ENCODE measurements at places on chromosomes 5 and 9.

GRCh38 chr9:4547016-4547415 lies 56.7 kb downstream of the SLC1A1 start:
- DNase-seq = no peak

- no peak for DNase-seq
Observed at GRCh38 chr5:100542086-100542485, 6.9 kb downstream of the FAM174A start.

GRCh38 chr5:116237917-116238500 lies 153.2 kb downstream of the COMMD10 start:
- no peak for DNase-seq

GRCh38 chr5:98069876-98070512 lies 703.5 kb upstream of the RGMB start:
- peak; percentile 11 for DNase-seq

DNA sequence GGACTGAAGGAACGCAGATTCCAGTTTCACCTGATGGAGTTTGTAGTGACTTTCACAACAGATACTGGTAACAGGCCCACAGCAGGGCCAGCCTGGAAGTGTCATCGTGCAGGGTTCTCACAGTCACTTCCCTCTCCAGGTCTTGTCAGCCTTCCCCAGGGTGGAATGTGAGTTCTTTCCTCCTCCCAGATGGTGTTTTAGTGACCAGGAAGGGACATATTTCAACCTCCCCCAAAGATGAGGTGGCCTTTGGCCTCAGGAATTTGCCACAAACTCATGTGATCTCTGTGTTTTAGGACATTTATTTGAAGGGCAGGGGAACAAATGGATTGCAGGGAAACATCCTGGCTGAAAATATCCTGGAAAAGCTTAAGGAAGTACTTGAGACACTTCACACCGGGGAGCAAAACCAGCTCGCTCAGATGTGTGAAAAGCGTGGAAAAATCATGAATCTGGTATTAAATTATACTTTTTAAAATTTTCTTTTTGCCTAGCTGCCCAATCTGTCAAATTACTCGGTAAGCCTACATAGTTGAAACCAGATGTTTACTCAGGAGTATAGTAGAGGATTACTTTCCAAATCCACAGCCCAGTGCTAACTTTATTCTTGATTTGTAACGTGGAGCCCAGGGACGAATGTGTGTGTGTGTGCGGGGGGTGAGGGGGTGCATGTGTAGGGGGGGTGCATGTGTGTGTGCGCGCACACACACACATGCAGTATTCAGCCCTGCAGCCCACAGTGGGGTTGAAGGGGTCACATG lies 66.8 kb downstream of the PTPDC1 start:
- DNase-seq = no peak

GRCh38 chr9:111094433-111094924 lies 56.2 kb upstream of the LPAR1 start:
- DNase-seq = no peak

DNA sequence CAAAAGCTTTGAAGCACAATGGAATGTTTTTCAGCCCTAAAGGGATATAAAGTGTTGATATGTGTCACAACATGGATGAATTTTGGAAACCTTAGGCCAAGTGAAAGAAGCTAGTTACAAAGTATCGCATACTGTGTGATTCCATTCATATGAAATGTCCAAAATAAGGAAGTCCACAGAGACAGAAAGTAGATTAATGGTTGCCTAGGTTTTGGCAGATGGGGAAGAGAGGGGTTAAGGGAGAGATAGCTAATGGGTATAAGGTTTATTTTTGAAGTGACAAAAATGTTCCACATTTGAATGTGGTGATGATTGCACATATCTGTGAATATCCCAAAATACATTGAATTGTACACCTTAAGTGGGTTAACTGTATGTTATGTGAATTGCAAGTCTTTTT lies 57.5 kb upstream of the MCCC2 start:
- no peak for DNase-seq

DNA sequence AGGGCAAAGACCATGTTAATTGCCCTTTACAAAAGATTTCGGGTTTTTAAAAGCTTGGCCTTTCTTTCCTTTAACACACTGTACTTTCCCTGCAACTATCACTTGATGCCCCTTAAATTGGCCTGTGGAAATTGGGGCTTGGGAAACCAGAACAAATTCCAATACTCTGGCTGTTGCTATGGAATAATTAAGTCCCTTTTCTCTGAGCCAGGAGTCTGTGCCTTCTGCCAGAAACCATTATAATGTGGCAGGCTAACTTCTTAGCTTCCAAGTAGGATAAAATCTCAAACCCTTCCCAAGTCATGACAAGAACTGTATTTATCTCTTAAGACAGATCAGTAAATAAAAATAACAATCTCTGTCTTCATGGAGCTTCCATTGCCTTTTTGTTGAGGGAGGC lies 1.1 kb upstream of the SPINK1 start:
- no peak for DNase-seq

GRCh38 chr5:76576996-76577395 lies 46.2 kb downstream of the F2RL2 start:
- no peak for DNase-seq

DNA sequence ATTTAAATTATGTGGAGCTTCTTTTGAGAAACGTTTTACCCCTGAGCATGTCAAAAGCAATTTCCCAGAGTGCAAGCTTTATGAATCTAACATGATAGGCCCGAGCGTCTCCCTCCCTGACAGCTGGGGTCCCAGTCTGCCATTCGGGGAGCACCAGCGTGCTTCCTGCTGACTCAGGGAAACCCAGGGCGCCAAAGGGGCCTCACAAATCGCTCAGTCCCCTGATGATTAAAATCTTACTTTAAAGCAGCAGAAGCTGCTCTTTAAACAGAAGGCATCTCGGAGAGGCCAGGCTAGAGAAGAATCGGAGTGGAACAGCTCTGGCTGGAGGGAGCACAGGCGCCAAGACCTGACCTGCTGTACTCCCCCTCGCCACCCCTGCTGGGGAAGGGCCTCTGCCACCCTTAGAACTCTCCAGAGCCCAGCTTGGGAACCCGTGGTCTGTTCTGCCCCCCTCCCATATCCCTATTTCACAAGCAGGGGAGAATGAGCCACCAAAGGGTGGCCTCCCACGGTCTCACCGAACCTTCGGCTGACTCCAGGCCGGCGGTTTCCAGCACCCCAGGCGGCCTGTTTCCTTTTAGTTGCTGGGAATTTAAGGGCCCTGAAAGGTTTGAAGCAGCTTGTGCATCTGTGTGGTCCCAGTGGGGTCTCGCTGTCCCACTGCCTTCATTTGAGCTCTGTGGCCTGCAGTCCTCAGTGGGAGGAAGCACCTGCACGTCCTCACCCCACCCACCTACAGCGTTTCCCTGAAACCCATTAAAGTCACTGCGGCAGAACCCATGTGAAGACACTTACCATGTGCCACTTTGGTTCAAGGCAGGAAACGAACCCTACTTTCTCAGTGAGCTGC lies 147.6 kb downstream of the COL23A1 start:
- DNase-seq = no peak

GRCh38 chr5:5638211-5638610 lies 215.7 kb downstream of the ICE1 start:
- no peak for DNase-seq

DNA sequence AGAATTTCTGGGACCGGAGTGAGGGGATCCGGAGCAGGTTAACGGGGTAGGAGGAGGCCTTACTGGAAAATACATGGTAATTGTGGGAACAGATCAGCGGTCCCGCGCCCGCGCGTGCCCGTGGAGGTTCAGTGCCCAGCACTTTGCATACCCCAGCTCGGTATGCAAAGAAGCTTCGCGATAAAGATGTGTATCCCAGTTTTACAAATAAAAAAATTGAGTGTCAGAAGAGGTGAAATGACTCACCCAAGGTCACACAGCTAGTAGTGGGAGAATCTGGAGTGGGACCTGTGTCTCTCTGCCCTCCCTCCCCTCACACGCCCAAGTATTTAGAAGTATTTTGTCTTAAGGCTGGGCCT lies 967 bp downstream of the NEURL1B start:
- DNase-seq = no peak

DNA sequence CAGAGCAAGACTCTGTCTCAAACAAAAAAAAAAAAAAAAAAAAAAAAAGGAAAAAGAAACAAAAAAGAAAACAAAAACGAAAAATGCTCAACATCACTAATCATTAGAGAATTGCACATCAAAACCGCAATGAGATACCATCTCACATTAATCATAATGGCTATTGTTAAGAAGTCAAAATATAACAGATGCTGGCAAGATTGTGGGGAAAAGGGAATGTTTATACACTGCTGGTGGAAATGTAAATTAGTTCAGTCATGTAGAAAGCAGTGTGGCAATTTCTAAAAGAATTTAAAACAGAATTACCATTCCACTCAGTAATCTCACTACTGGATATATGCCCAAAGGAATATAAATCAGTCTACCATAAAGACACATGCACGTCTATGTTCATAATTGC lies 50.4 kb upstream of the PRR16 start:
- no peak for DNase-seq

GRCh38 chr9:135592331-135592590 lies 30.7 kb downstream of the PAEP start:
- peak; percentile 22 for DNase-seq

DNA sequence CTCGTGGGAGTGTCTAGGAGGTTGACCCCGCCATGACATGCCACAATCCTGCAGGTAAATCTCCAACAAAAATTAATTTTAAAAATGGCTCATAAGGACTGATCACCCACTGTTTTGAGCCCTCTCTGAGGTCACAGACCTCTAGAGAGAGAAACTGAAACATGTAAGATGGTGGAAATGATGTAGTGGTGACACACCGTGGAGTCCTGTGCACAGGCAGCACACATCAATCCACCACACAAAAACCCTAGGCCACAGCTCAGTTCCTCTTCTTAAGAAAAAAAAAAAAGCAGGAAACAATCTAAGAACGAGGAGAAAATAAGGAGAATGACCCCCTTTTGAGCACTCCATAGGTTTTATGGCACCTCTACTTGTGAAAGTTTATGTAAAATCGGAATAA lies 93.8 kb upstream of the FAM120A start:
- DNase-seq = peak; percentile 39

DNA sequence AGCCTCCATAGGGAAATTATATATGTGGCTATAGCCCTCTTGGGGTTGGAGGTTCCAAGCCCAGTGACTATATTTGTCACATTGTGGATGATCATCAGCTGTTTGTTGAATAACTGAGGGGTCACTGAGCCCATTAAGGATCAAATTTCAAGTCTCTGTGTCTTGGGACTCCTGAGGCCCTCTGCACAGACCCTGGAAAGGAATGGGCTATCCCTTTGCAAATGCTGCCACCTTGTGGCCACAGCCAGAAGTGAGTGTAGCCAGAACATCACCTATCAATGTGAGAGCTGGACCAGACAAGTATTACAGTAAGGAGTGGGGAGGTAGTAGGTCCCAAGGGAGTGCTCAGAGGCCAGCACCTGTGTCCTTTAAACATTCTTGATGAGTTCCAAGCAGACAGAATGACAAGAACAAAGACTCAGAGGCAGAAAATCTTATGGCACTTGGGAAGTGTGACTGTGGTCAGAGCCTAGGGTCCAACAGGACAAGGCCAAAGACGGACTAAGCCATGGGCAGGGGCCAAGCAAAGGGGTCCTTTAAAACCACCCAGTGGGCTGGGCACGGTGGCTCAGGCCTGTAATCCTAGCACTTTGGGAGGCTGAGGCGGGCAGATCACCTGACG lies 8.2 kb downstream of the RPP25L start:
- peak; percentile 87 for DNase-seq

DNA sequence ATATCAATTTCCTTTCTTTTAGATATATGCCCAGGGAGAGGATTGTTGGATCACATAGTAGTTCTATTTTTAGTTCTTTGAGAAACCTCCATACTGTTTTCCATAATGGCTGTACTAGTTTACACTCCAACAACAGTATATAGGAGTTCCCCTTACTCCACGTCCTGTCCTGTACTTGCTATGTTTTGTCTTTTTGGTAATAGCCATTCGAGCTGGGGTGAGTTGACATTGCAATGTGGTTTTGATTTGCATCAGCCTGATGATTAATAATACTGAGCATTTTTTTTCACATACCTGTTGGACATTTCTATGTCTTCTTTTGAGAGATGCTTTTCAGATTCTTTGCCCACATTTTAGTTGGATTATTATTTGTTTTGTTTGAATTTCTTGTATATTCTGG lies 445.9 kb downstream of the NTRK2 start:
- no peak for DNase-seq

GRCh38 chr5:151018846-151019245 lies 1.5 kb upstream of the GPX3 start:
- DNase-seq = no peak

DNA sequence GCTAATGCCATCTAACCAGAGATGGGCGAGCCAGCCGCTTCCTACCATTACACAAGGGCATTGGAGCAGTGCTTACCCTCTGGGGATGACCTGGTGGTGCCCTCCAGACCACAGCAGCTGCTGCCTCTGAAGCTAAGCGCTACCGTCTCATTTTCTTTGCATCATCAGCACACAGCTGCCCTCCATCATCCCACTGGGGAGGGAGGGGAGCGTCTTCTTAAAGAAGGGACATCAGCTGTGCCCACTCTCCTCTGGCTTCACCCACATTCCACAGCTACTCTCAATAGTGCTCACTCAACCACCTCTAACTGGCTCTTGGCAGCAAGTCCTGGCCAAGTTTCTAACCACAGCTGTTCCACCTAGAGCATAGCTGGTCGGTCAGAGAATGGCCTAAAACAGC lies 503.4 kb downstream of the NFIB start:
- DNase-seq = no peak

- no peak for DNase-seq
Observed at GRCh38 chr5:174589599-174589998, 134.8 kb upstream of the MSX2 start.

GRCh38 chr9:71847892-71848291 lies 63.1 kb downstream of the ABHD17B start:
- DNase-seq = no peak

GRCh38 chr5:129048509-129048908 lies 46.0 kb upstream of the ISOC1 start:
- no peak for DNase-seq

GRCh38 chr9:129637673-129638439 lies 4.1 kb downstream of the ASB6 start:
- no peak for DNase-seq

GRCh38 chr5:19874811-19875210 lies 113.2 kb downstream of the CDH18 start:
- no peak for DNase-seq
